ENCODE measurements at places on chromosomes 2 and 18.

- peak; percentile 10 for DNase-seq
Measured at GRCh38 chr18:50162486-50163304, 32.3 kb downstream of the MYO5B start.

DNA sequence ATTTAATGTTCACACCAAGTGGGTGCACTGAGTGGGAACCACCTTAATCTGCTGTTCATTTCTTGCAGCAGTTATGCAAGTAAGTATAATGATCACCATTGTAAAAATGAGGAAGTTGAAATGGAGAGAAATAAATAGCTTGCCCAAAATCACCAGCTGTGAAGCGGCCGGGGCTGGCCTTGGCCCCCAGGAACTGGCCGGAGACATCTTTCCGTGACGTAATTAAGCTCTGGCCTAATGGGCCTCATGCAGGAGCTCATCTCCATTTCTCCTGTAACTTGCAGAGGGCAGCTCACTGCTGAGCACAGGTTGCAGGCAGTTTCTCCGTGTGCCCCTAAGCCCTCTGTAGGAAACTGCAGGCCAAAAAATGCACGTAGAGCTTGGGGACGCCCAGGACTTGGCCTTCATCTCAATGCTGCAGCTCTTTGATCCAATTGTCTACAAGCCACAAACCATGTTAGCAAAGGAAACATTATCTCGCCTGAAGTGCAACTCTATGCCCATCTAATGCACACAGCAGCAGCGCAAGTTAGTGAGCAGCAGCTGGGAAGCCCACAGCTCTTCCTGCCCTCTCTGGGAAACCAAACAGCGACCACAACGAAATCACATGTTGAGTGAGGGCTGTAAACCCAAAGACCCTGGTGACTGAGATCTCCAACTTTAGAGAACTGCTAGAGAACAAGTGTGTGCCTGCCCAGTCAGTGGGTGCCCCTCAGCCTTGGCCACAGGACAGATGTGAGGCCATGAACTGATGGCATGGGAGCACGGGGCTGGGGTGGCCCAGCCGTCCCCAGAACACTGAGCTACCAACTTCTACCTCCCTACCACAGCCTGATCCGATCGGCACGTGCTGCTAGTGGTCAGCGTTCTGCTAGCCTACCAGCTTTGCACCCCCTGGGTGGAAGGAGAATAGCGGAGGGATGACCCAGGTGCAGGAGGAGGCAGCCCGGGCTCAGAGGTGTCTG lies 28.8 kb downstream of the APCDD1 start:
- DNase-seq = no peak

DNA sequence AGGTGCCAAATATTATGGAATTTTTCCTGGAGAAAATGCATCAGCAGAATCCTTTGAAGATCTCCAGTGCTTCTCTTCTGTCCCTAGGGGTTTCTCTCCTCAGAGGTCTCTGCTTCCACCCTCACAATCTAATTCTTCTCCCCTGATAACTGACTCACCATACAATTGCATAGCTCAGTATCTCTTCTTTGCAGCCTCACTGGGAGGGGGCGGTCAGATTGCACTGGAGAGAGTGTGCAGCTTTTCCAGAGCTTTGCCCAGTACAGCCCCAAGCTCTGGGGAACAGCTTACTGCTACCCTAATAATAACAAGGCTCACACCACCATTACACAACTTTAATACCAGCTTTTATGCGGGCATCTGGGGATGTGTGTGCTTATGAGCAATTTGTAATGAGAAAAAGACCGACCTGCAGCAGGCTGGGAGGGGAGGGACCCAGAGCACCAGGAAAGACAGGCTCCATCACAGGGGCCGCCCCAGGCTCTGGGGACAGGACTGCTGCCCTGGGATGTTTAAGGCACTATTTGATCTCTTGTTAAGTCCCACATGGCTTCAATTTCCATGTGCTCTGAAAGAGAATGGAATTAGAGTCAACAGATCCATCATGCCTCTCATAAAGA lies 276.6 kb upstream of the SIX2 start:
- no peak for DNase-seq

- DNase-seq = no peak
Measured at GRCh38 chr2:96075199-96075771, 40.6 kb upstream of the GPAT2 start.

DNA sequence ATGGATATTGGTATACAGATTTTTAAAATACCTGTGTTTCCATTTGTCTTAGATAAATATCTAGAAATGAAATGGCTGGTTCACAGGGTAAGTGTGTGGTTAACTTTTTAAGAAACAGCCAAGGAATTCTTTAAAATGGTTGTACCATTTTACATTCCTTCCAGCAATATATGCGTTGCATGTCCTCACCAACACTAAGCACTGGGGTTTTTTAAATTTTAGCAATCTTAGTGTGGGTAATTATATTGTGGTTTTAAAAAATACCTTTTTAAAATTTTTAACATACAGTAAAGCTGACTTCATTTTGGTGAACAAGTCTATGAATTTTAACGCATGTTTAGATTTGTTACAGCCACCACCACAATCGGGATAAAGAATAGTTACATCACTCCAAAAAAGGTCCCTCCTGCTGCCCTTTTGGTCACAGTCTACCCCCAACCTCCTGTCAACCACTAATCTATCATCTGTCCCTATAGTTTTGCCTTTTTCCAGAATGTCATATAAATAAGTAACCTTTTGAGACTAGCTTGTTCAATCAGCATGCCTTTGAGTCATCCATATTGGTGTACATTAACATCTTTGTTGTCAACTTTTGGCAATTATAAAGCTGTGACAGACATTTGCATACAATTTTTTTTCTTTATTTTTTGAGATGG lies 128.1 kb upstream of the MSTN start:
- DNase-seq = no peak

- DNase-seq = no peak
Measured at GRCh38 chr2:223197046-223197445, 145.1 kb downstream of the KCNE4 start.

DNA sequence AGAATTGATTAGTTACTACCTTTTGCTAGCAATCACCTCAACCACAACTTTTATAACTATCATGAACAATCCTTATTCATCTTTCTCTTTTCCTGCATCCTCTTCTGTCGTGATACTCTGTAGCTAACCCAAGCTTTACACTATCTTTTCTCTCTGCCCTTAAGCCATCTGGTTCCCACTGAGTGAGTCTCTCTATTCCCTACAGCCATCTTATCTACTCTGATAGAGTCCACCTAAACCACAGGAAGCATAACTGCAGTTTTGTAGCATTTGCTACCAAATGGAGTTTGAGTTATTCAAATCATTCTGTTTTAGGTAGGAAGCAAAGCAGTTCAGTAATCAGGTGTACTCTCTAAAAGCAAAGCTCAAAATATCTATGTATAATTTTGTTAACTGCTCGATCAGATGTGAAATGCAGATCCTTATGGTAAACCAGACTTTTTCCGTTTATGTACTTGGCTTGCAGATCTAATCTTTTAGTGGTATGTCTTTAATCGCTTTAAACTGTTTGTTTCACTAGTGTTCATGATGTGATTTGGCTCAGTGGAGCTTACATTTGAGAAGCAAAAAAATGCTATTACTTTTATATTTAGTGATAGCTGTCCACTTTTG lies 91.0 kb downstream of the CSRNP3 start:
- no peak for DNase-seq

- DNase-seq = no peak
Measured at GRCh38 chr18:40094441-40094840, 1860.6 kb upstream of the PIK3C3 start.

DNA sequence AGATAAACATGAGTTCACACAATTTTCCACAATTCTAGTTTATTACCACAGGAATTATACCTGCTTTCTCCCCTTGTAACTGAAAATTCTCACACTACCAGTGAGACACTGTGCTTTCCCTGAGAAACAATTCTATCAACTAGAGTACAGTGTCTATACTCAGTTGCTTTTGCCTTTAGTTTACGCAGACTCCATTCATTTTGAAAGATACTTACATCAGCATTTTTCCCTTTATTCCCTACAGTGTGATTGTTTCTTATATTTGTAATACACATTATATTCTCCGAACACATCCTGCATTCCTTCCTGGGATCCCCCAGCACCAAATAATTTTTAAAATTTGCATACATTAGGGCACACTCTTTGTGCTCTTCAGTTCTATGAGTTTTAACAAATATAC lies 1455.5 kb downstream of the SUCLG1 start:
- no peak for DNase-seq

GRCh38 chr18:9696112-9696511 lies 12.0 kb upstream of the RAB31 start:
- no peak for DNase-seq

GRCh38 chr2:21013043-21013816 lies 30.6 kb downstream of the APOB start:
- DNase-seq = no peak

- DNase-seq = no peak
Measured at GRCh38 chr2:167017021-167017420, 128.7 kb downstream of the XIRP2 start.

- no peak for DNase-seq
Measured at GRCh38 chr2:35989503-35989902, 366.1 kb upstream of the CRIM1 start.

DNA sequence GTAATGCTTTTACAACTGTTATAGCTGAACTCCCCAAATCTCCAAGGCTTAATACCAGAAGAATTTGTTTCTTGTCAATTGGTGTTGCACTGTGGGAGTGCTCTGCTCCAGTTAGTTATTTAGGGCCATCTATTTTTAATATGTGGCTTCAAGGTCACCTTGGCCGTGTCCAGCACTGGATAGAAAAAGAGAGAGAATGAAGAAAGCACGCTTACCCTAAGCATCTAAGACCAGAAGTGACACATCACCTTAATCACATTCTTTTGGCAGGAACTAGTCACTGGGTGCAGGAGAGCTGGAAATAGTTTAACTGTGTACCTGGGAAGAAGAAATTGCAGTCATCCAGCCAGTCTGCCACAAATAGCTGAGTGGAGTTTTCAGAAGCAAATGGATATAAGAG lies 78.8 kb downstream of the VWC2L start:
- DNase-seq = no peak

DNA sequence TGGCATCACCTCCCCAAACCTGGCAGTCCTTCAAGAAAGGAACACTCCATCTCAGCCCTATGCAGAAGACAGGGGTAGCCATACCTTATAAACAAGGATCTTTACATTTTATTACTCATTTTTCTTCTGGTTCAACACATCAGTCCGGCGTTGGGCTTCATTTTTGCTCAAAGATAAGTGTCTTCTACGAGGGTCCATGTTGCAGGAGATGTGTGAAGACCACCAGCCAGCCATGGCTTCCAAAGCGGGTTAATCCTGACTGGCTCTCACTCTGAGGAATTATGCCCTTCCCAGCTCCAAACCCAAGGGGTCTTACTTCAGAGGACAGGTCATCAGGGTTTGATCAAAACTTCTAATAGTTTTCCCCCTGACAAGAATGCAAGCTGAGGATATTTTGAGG lies 23.9 kb upstream of the GNAL start:
- DNase-seq = no peak

GRCh38 chr2:84701880-84702279 lies 179.0 kb downstream of the TRABD2A start:
- no peak for DNase-seq

DNA sequence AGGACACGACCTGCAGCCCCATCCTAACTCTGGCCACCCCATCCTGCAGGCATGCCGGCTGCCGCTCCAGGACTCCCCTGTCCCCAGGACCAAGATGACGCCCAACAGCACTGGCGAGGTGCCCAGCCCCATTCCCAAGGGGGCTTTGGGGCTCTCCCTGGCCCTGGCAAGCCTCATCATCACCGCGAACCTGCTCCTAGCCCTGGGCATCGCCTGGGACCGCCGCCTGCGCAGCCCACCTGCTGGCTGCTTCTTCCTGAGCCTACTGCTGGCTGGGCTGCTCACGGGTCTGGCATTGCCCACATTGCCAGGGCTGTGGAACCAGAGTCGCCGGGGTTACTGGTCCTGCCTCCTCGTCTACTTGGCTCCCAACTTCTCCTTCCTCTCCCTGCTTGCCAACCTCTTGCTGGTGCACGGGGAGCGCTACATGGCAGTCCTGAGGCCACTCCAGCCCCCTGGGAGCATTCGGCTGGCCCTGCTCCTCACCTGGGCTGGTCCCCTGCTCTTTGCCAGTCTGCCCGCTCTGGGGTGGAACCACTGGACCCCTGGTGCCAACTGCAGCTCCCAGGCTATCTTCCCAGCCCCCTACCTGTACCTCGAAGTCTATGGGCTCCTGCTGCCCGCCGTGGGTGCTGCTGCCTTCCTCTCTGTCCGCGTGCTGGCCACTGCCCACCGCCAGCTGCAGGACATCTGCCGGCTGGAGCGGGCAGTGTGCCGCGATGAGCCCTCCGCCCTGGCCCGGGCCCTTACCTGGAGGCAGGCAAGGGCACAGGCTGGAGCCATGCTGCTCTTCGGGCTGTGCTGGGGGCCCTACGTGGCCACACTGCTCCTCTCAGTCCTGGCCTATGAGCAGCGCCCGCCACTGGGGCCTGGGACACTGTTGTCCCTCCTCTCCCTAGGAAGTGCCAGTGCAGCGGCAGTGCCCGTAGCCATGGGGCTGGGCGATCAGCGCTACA lies 2.1 kb downstream of the GPBAR1 start:
- no peak for DNase-seq

DNA sequence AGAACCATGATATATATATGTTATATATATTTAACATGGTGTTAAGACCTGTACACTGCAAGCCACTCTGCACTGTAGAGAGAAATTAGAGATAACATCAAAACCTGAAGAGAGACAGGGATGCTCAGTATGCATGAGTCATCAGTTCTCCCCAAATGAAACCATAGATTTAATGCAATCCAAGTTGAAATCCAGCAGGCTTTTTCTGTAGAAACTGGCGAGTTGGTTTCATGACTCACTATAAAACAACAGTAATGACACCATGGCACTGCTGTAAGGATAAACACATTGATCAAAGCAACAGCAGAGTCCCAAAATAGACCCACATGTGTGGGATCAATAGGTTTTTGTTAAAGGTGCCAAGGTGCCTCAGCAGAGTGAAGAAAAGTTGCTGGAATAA lies 65.8 kb downstream of the RTP5 start:
- no peak for DNase-seq

DNA sequence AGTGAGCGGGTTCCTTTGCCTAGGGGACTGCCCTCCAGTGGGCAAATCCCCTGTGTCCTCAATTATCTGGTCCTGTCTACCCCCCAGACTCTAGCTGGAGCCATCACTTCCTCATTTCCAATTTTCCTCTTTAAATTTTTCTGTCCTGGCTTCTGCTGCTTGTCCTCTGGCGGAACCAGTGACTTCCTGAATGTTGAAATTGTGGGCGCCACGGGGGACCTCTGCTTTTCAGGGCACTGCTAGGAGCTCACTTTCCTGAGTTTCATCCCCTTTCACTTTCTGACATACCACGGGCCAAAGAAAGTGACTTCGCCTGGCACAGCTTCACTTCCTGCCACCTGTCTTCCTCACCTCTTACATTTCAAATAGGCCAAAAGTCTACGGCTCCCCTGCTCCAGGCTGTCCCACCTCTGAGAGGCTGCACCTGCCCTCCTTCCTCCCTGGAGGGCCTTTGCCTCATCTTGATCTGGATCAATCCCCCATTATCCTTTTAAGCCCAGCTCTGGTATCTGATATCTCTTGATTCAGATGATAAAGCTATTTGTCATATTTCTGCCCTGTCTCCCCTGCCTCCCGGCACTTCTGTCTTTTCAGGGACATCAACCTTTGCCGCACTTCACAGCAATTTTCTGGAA lies 1.4 kb upstream of the MARCO start:
- DNase-seq = no peak

GRCh38 chr2:112712465-112712864 lies 8.4 kb upstream of the NT5DC4 start:
- no peak for DNase-seq

All from cerebellum (tissue), 4 donors.